ENCODE measurements at places on chromosomes 6 and 20.

DNA sequence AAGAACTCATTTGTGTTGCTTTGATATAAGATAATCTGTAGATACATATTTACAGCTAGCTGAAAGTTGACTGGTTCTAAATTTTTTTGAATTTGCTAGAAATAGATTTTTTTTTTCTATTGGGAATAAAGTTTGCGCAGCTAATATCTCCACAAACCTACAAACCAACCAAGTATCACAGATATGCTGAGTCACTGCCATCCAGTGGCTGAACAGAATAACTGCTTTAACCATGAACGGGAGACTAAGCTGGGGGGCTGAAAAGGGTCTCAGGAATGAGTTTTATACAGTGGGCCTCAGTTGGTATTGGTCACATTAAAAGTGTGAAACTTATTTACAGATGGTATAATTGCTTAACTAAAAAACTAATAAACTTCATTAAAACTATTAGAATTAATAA lies 326.7 kb upstream of the CNR1 start:
- no peak for DNase-seq

DNA sequence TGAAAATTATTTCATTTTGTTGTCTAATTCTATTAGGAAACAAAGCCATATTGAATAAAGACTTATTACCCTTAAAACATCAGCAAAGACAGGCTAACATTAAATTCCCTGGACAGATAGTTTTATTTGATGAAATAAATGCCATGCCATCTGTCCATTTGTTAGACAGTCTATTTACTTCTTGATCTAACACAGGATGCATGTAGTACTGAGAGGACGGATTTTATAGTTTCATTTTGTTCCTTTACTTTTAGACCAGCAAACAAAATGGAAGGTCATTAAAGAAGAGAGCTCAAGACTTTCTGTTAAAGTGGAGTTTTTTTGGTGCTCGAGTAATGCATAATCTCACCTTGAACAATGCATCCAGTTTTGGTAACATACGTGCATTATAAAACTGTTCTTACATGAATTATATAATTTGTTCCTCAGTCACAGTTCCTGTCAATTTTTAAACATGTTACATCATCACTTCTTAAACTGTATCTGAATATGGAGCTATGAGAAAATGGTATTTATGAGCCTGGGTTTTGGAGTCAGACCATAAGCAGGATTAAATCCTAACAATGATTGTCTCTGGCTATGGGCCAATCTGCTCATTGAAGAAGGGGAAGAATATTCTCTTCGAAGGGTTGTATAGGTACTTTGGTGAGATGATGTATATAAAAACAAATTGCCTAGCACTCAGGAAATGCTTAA lies 46.0 kb downstream of the RFX6 start:
- DNase-seq = no peak

DNA sequence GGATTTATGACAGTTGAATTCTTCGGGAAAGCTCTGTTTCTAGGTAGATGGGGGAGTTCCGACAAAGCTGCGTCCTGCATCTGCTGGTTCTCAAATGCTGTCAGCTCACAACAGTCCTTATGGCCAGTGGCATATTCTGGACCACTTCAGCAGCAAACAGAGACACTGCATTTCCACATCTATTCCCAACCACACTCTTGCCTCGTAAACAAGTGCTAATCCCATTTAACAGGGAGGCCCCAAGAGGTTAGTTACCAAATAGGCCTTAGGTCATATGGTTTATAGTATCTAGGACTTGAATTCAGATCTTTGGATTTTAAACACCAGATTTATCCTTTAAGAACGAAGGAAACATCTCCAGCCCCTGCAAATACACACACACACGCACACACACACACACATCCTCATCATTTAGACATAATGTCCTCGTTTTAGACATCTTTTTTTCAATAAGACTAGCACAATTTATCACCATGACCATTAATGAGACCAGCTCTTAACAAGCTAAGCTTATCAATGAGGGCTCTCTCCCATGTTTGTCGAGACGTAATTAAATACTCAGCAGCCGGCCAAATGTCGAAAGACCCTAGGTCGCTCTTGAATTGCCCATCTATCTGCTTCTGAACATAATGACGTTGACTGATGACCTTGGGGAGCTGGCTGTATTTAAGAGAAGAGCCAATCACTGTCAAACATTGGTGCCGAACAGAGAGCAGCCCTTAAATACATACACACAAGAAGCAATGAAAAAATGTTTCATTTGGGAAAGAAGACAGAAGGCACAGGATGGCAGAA lies 84.5 kb downstream of the PSMG4 start:
- no peak for DNase-seq

DNA sequence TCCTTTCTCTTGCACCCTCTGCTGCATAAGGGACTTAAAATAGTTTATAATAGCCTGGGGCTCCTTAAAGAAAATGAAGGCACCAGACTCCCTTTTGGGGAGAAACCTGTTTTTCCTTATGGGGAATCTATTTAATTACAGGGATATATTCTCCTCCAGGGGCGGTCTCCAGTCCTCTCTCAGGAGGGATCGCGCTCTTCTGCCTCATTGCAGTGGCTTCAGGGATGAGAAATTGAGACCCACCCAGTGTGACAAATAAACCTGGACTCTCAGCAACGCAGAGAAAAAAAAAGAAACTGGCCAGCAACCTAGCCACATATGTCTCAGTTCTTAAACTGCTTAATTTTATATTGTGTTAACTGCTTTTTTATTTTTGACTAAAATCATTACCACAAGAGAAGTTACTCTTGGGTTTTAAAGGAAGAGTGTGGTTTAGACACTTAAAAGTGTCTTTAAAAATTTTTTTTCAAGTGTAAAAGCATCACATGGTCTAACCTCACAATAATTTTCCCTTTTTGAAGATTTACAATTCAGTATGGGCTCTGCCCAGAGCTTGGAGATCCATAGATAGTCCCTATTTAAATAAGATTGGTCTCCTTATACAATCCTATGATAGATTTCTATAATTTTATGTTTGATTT lies 11.7 kb upstream of the GOPC start:
- no peak for DNase-seq

- DNase-seq = no peak
Measured at GRCh38 chr6:170108890-170109587, 181.8 kb downstream of the DLL1 start.

DNA sequence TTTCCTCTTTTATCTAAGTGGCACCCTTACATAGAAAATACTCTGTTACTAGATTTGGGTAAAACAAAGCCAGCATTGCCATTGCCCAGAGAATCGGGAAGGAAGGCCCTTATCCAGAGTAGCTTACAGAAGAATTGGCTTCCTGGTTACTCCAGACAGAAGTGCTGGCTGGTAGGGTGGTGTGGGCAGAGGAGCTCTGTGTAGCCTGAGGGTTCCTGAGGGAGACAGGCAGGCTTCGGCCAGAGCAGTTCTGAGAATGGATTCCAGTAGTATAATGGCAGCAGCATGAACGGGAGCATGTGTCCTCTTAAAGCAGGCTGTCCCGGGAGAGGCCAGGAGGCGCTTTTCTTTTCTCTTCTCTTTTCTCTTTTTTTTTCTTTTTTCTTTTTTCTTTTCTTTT lies 11.9 kb downstream of the CUL9 start:
- no peak for DNase-seq

DNA sequence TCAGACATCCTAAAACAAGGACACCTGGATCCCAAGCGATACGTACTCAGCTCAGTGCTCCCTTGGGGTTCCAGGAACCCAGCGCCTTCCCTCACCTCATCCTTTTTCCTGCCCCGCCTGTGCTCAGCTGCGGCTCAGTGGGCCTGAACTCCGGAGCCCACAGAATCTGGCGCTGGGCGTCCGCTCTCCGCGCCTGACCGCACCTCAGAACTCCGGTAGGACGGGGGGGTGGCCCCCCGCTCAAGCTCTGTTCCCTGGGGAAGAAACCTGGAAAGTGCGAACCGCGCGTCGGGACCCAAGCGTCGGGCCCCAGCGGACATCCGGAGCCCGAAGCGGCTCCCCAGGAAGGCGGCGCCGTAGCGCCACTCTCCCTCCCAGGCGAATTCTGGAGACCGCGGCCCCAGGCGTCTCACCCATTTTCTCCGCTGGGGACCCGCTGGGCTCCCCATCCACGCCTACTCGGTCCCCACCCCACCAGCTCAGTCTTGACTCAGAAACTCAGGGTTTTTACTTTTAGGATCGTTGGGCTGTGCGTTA lies 336 bp upstream of the LY6G5C start:
- no peak for DNase-seq

GRCh38 chr6:106180208-106180607 lies 94.1 kb downstream of the PRDM1 start:
- no peak for DNase-seq

DNA sequence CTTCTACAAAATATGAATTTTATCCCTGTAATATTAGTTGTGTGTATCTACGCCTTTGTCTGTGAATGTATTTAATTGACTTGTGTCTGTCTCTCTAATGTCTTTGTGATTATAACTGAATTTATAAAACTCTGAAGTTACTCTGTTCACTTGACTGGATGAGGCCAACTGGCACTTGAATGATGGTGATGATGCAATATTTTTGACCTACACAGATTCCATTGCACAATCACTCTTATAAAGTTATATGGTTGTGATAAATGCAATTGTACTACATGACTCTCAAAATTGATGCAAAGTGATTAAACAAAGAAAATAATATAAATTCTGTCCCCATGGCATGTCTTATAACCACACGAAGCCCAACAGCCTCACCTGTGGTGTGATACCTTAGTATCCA lies 287.3 kb upstream of the PLN start:
- no peak for DNase-seq
